ENCODE measurements at places on chromosomes 7 and 10. TPM values are rescaled to one million over a fixed set of nuclear protein-coding genes. Genes with fewer than 3 reads are reported as not detected.

HDAC9 gene
- total RNA-seq: 28.2 TPM

PARD3 gene
- total RNA-seq: 72.5 TPM

HMX3 gene
- not detected for total RNA-seq

NUTM2B gene
- total RNA-seq: 0.30 TPM

TFR2 gene
- 1.4 TPM for total RNA-seq

CTAGE4 gene
- total RNA-seq: 9.1 TPM

FAM20C gene
- total RNA-seq: 11.8 TPM

ZNF438 gene
- total RNA-seq: 6.6 TPM

TAC1 gene
- total RNA-seq: 3.8 TPM

SPDYE6 gene
- not detected for total RNA-seq

DNA2 gene
- total RNA-seq: 8.9 TPM

CLRN3 gene
- total RNA-seq: 0.39 TPM

VAX1 gene
- total RNA-seq: not detected

MSMB gene
- 4.8 TPM for total RNA-seq

All from skin of body (tissue), 3 donors.